MCF 10A (cell line): ENCODE measurements at places on chromosomes 3 and 15. TPM values are rescaled to one million over a fixed set of nuclear protein-coding genes. Genes with fewer than 3 reads are reported as not detected.

DNA sequence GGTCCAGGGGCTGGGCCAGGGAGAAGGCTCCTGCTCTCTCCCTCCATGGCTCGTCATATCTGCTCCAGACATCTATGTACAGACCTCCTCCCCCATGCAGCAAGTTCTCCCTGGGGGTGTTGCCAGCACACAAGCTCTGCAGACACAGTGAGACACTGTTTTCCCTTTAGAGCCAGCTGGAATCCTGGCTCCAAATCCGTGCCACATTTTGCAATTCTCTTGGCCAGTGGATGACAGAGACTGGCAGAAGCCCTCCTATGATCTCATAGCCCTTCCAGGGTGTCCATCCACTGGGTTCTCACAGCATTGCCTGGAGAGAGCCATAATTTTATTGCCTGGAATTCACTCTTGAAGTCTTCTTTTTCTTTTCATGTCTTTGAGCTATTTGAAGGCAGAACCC lies 203.9 kb downstream of the TLE3 start:
- DNase-seq: peak; percentile 49

DNA sequence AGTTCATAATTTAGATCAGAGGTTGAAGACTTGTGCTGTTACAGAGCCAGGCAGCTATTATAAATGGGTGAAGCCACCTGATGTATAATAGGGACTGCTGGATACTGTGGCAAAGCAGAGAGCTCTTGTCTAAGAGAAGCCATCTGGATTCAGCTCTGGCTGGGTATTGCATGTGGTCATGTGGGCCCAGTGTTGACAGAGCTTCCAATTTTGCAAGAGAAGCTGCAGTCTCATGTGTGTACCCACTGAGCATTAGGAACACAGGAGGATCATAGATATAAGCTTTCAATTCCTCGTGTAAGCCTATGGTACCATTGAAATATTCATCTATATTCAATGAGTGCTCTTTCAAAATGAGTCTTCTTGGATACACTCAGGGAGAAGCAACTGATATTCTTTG lies 303.9 kb upstream of the SLCO3A1 start:
- DNase-seq: no peak

- no peak for DNase-seq
Measured at GRCh38 chr3:25971736-25972135, 181.8 kb downstream of the OXSM start.

GRCh38 chr3:64667138-64667537 lies 20.7 kb downstream of the ADAMTS9 start:
- DNase-seq: peak; percentile 42

CNTN4 gene
- 0.12 and 2.7 TPM in 2 replicates for total RNA-seq

DNA sequence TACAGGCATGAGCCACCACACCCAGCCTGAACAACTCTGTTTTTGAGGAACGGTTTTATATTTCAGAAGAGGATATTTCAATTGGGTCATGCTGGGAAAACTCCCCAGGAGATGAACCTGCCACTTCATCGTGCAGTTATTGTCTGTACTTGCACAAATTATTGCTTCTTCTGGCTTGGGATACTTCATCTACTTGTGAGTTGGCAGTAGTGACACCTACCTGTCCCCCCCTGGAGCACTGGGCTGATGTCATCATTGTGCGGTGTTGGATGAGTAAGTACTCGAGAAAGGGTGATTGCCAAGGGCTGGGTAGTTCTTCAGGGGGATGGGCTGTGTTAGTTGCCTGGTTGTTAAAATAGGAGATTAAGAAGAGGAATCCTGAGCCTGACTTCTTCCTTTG lies 85.1 kb upstream of the SAMMSON start:
- peak; percentile 77 for DNase-seq

PRR23C gene
- not detected in 2 replicates for total RNA-seq

ECE2 gene
- total RNA-seq: not detected in 2 replicates

GOLGA6L7 gene
- total RNA-seq: not detected in 2 replicates

- DNase-seq: no peak
Measured at GRCh38 chr15:55829826-55830225, 86.9 kb upstream of the PRTG start.
